AML-193 (cell line): ENCODE measurements at places on chromosomes 16 and 17.
A peak's percentile ranks its signal among the peaks of the same experiment; 100 is the strongest.

- peak; percentile 70 for DNase-seq
Measured at GRCh38 chr17:45852535-45853297, 8.0 kb downstream of the SPPL2C start.

DNA sequence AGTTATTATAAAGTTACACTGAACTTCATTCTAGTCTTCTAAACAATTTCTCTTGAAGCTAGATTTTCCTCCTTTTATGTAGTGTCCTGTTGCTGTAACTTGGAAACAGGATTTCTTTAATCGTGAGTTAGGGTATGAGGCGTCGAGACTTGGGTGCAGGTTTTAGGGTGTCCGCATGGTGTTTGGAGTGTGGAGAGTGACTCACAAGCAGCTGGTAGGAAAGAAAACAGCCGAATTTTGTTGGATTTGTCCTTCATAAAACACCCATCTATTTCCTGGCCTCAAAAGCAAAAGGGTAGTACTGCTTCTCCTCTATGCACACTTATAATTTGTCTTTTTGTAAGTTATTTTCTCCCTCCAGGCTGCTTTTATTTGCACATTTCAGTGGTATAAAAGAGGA, 1.6 kb downstream of the RPTOR start:
- DNase-seq = peak; percentile 19

DNA sequence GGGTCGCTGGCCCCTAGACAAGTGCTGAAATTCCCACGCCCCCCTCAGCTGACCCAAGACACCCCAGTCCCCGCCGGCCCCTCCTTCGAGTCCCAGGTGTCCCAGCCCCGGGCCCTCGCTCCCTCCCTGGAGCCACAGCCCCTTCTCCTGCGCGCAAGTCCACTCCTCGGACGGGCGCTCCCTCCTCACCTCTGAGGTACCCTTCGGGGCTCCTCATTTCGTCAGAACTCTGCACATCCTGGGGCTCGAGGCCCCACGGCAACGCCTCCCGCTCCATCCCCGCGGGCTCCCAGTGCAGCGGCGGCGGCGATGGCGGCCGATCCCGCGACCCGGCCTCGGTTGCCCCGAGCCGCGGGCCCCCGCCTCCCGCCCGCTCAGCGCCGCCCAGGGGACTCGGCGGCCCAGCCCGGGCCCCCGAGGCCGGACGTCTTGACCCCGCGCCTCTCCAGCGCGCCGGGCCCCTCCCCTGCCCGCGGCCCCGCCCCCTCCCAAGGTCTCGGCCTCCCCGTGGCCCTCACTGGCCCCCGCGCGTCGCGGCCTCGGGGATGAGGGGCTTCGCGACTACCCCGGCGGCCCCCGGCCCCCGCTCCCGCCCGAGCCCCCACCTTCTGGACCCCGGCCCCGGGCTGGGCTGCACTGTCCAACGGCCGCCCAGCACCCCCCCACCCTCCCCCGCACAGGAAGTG, at the start of gene ZNF768:
ZNF768 (minus strand) TSS at position 430 of the 686 bp plus-strand sequence; CDS start at position 277, 153 bp downstream.
- DNase-seq = no peak

GRCh38 chr17:611202-611601, 103.4 kb downstream of the VPS53 start:
- DNase-seq = peak; percentile 49

GRCh38 chr16:50305441-50306061, 39.2 kb downstream of the ADCY7 start:
- DNase-seq = no peak

GRCh38 chr17:55269894-55270293, 5.1 kb downstream of the HLF start:
- no peak for DNase-seq

DNA sequence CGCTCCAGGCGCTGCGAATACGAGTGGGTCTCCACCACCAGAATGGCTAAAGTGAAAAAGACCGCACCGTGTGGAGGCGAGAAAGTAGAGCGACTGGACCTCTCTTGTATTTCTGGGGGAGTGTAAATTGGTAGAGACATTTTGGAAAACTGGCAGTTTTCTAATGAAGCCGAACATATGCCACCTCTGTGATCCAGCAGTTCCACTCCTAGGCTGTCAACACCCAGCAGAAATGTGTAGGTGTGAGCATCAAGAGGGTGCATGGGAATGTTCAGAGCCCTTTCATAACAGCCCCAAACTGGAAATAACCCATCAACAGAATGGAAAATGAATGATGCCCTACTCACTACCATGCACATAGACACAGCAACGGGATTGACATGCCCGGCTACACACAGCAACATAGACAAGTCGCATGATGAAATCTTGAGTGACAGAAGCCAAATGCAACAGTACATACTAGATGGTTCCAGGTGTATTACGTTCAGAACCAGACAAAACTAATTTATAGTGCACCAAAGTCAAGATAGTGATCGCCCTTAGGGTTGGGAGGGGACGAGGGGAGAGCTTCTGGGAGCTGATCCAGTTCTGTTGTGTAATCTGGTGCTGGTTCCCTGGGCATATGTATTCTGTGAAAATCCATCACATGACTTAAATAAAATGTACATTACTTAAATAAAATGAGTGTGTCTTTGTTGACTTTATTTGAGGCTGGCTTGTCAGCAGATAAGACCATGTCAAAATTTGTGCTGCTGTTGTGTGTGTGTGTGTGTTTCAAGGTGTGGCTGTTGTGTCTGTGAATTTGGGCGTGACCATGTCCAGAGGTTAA, 877 bp upstream of the BCL7C start:
- DNase-seq = no peak

DNA sequence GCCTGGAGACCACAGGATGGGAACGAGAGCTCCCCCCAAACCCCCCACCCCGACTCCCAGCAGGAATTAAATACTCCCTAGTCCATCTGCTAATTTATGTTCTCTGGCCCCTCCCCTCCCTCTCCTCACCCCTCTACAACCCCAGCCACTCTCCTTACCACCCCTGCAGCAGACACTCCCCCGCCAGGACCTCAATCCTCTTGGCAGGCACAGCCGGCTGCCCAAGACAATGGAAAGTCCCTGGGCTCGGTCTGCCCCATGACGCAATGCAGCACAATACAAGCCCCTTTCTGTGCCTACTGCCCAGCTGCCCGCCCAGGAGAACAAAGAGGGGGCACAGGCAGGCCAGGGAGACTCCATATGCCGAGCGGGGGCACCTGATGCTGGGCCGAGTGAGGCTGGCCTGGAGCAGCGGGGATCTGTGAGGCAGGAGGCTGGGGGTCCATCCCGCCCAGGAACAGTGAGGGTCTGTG, 30.3 kb upstream of the CDC42EP4 start:
- no peak for DNase-seq

DNA sequence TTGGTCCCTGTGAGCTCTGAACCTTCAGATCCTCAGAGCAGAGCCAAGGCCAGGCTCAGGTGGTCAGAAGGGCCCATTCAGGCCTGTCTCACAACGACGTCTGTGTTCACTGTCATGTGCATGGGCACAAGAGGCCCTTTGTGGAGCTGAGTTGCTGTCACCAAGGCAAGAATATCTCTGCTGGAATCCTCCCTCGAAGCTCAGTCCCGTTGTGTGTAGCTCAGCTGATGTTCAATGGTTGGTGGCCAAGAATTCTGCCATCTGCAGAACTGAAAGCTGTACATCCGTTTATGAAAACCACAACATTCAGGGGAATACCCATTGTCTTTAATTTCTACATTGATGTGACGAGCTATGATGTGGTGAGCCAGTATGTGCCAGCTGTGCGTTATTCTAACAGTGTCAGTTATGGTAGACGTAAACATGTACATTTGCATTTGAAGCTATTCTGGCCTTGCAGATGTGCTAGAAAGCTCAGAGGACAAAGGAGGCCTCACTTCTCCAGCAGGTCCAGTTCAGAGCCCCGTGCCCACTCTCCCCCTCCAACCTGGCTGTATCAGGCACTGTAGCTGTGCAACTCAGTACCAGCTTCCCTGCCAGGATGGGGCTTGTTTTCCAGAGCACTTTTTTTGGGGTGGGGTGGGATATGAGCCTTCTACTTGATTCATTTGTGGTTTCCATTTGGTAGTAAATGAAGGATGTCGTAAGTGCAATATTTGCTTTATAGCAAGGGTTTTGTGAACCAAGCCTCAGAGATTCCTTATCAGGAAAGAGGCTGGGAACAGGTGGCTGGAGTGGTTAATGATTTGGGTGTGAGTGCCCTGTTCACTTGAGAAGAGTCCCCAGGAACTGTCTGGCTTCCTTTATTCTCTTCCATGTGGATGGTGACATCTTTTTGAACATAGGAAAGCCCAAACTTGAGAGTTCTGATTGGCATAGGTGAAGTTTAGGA, 56.1 kb downstream of the B9D1 start:
- DNase-seq = peak; percentile 64

DNA sequence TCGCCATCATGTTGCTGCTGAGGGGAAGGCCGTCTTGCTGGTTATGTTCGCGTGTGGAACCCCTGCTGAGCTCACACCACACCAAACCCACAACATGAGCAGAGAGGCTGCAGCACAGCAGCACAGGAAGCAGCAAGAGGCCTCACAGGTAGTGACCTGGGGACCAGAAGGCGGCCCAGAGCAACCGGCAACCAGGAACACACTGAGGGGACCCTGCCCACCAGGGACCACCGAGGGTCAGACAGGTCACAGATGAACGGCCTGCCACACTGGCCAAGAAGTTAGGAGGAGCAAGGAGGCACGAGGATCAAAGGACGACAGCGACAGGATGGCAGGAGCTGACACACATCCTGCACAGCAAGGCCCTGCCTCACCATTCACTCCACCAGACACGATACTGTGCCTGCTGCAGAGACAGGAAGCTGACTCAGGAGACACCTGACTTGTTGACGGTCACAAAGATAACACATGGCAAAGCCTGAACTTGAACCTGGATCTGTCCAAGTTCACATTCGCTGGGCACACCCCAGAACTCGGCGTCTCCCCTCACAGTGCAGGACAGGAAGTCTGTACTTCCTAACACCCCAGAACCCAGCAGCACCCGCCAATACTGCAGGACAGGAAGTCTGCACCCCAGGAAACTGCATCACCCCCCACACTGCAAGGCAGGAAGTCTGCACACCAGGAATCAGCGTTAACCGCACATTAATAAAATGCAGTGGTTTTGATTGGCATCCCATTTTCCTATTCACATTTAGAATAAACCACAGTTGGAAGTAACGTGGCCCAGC, 98.5 kb downstream of the ZNF778 start:
- DNase-seq = peak; percentile 69

DNA sequence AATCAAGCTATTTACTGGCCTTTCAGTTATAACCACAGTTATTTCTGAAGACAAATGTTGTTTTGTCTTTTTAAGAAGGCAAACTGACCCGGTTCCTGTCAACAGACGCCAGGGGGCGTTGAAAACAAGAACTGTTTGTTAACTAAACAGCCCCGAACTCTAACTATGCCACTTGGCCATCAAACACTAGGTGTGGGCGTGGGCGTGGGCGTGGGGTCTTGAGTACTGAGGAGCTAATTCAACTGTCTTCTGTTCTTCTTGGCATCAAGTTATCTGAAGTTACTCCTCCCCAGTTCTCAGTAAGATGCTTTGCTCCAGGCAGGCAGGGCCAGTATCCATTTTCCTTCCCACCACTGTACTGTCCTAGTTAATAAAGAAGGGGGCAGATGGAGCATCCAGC, 63.3 kb upstream of the MTMR4 start:
- DNase-seq = peak; percentile 56

DNA sequence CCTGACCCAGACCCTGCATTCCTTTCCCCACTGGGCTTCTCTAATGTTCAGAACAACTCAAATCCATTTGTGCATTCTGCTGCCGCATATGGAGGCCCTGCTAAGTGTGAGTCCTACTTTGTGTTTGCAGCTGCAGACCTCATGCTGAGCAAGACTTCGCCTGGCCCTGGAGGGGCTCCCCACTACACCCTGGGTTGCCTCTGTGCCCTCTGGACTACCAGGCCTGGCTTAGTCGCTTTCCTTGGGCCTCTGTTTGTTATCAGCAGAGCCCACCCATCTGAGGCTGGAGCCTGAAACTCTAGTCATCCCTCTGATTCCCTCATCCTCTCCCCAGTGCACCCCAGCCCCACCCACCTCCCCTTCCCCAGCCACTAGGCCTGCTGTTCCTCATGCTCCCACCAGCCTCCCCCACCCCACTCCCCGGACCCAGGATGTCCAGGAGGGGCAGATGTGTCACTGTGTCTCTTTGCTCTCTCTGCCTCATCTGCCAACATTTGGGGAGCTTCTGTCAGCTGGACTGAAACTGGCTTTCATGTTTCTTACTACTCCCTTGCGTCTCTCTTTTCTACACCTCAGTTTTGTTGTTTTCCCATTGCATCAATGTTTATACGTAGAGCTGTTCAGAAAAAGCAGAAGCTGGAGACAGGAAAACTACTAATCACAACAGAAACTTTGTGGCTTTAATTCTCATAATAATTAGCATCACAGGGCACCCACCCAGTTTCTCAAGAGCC, 17.9 kb upstream of the CD300E start:
- DNase-seq = peak; percentile 38

DNA sequence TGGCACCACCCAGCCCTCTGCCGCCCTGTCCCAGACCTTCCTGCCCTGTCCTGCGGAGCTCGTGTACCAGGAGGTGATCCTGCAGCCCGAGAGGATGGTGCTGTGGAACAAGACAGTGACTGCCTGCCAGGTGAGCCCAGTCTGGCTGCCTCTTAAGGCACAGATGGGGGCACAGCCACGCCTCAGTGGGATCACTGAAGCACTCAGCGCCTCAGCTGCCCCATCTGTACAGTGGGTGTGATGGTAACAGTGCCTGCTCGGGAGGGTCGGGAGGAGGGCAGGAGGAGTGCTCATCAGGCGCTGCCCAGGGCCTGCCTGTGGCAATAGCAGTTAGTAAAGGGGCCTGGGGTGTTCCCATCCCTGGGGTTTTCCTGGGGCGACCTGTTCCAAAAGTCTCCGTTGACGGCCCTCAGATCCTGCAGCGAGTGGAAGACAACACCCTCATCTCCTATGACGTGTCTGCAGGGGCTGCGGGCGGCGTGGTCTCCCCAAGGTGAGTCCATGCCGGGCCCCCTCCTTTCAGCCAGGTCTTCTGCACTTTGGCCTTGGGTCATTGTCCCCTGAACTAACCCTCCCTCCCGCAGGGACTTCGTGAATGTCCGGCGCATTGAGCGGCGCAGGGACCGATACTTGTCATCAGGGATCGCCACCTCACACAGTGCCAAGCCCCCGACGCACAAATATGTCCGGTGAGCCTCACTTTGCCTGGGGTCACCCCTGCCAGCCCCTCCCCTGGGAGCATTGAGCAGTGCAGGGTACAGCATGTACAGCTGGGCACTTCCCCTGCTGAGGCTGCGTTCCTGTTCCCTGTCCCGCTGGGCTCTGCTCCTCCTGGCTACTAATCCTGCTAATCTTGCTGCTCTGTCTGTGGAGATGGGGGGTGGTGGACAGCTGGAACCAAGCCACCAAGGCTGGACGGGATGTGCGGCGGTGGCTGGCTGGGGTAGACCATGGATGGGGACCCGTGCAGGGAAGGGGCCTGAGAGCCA, 4.5 kb upstream of the TCAP start:
- no peak for DNase-seq

GRCh38 chr17:18323007-18323406, 7.9 kb downstream of the SMCR8 start:
- DNase-seq = no peak

DNA sequence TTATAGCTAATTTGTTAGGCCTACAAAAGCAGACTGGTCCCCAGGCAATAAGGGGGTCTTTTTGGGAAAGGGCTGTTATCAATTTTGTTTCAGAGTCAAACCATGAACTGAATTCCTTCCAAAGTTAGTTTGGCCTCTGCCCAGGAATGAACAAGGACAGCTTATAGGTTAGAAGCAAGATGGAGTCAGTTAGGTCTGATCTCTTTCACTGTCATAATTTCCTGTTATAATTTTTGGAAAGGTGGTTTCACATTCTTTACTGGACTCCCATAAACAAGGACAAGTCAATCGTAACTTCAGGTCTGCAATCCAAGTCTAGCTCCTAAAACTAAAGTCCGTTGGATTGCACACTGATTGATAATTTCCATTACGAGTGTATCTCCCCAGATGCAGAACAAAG, 30.1 kb upstream of the SHCBP1 start:
- DNase-seq = no peak

GRCh38 chr16:75621170-75621477, 2.0 kb downstream of the ADAT1 start:
- peak; percentile 31 for DNase-seq
